Femur (tissue), 1 donor: ENCODE measurements at places on chromosomes 2 and 18.

DNA sequence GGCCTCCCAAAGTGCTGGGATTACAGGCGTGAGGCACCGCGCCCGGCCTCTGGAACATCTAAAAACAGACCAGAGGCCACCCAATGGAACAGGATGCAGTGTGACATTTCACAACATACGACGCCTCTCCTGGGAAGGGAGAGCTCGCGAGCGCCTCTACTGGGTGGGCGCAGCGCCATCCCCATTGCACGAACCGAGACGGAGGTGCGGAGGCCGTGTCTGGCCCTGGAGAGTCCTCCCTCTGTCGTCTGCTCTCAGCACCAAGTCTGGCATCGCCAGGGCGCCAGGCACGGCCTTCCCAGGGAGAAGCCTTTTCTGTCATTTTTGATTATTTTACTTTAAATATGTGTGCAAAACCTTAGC is 9.4 kb upstream of the GBX2 start:
- no peak for DNase-seq

DNA sequence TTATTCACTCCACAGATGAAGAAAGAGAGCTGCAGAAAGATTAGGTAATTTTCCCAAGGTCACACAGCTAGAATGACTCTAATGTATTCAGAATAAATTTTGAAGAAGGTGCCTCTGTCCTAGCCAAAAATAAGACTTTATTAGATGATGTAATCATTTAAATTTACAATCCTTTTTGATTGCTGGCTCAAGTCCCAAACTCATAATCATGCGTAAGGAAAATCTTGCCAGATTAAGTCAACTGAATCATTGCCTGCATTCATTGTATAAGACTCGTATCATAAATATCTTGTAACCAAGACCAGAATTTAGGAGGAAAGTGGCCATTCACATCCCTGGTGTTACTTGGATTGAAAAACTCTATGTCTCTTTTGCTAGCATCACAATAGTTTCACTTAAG is 53.1 kb upstream of the STK39 start:
- DNase-seq = no peak

DNA sequence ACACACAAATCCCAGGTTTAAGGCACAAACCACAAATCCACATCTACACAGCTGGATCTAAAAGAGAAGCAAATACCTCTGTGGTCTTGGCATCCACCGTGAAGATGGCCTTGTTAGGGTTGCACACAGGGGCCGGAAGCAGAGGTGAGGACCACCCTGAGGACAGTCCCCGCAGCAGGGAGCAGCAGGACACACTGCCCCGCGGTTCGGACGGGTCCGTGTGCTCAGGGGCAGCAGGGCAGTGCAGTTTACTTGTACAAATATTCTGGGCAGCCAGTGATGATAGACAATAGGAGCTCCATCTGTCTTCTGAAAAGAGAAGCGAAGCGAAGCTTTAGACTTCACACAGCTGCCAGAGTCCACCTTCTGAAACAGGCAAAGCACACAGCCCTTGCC is 8.8 kb downstream of the PASK start:
- DNase-seq = no peak

GRCh38 chr2:66571918-66572317 is 137.0 kb downstream of the MEIS1 start:
- no peak for DNase-seq

DNA sequence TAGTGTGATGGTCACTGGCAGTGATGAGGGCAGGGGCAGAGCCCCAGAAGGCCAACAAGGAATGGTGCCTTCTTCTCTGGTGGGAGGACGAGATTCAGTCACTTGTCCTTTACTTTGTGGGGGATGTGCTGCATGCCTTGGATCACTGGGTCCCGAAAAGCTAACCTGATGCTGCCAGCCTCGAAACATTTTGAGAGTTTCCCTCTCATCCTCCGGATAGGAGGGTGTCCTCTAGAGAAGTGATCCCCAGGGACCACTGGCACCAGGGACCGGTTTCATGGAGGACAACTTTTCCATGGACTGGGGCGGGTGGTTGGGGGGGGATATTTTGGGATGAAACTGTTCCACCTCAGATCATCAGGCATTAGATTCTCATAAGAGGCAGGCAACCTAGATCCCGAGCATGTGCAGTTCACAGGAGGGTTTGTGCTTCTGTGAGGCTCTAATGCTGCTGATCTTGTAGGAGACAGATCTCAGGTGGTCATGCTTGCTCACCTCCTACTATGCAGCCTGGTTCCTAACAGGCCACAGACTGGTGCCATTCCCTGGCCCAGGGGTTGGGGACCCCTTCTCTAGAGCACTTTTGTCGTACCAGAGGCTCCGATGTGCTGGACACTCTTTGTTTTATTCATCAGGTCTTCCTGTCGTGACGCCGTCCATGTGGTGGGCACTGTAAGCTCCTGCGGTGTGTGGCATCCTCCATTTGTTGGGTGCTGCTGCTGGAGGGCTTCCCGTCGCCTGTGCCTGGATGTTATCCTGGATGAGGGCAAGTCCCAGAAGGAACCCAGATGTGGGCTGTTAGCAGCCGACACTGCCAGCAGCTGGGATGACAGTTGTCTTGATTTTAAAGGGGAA is 68.5 kb upstream of the HDAC4 start:
- peak; percentile 10 for DNase-seq

DNA sequence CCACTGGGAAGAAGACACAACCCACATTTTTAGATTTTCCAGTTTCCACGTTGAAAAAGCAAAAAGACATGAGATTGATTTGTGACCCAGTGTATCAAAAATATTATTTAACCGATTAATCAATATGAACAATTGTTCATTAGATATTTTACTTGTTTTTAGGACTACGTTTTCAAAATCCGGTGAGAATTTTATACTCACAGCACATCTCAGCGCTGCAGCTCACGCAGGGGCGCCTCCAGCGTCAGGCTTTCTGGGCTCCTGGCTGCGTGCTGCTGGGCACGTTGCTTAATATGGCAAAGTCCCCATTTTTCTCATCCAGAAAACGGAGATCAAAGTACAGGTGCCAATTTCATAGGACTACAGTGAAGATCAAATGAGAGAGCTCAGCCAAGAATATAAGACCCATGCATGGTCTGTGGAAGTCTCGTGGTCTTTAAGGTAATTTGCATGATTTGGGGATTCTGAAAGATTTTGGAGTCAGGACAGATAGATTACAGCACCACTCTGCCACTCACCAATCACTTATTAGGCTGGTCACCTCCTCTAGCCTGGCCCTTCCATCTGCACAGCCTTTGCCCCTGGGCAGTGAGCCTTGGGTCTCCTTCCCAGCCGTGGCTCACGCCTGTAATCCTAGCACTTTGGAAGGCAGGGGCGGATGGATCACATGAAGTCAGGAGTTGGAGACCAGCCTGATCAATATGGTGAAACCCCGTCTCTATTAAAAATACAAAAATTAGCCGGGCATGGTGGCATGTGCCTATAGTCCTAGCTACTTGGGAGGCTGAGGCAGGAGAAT is 36.2 kb downstream of the PTPN18 start:
- no peak for DNase-seq

- DNase-seq = no peak
These were observed 165.7 kb downstream of the LNPK start for GRCh38 chr2:175836361-175836760.

GRCh38 chr2:23703037-23703582 is 223.8 kb downstream of the ATAD2B start:
- no peak for DNase-seq

GRCh38 chr2:142750858-142751257 is 126.6 kb upstream of the KYNU start:
- DNase-seq = no peak

DNA sequence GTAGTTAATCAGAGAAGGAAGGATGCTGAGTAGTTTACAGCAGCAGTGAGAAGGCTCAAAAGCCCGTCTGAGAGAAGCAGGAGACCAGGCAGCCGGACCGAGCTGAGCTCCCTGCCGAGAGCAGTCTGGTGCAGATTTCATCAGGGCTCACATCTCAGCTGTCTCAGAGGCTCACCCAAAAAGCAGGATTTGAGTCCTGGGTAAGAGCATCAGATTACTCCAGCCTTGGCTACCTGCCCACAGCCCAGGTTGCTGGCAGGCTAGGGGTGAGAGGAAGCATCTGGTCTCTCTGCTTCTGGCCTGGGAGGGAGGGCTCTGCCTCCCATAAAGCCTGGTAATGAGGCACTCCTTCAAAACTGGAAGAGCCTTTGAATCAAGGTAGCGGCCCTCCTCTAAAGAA is 140.5 kb downstream of the ST6GAL2 start:
- DNase-seq = peak; percentile 70
